ENCODE measurements at places on chromosomes 6 and 20. TPM values are rescaled to one million over a fixed set of nuclear protein-coding genes. Genes with fewer than 3 reads are reported as not detected.

DLL1 gene
- 0.50 TPM for total RNA-seq

VIP gene
- total RNA-seq = not detected

TRIM15 gene
- 0.25 TPM for total RNA-seq

BPIFB1 gene
- not detected for total RNA-seq

MLIP gene
- not detected for total RNA-seq

KCNK15 gene
- not detected for total RNA-seq

YTHDF1 gene
- 42.4 TPM for total RNA-seq

RBBP8NL gene
- not detected for total RNA-seq

OR14J1 gene
- total RNA-seq = not detected

RGS17 gene
- total RNA-seq = not detected

ULBP1 gene
- total RNA-seq = 0.27 TPM

CGA gene
- total RNA-seq = not detected
